ENCODE measurements at places on chromosomes 4 and X. TPM values are rescaled to one million over a fixed set of nuclear protein-coding genes. Genes with fewer than 3 reads are reported as not detected.

- H3K4me3 ChIP-seq = no peak overlapping the region
- peaks cover 7% of the 10 kb centered on the region for H3K4me1 ChIP-seq
- H3K36me3 ChIP-seq = no peaks in the 10 kb centered on the region
- H3K27ac ChIP-seq = no peak overlapping the region
- no peak for DNase-seq
These were observed 101.2 kb downstream of the NCAPG start for GRCh38 chr4:17912011-17912410.

DNA sequence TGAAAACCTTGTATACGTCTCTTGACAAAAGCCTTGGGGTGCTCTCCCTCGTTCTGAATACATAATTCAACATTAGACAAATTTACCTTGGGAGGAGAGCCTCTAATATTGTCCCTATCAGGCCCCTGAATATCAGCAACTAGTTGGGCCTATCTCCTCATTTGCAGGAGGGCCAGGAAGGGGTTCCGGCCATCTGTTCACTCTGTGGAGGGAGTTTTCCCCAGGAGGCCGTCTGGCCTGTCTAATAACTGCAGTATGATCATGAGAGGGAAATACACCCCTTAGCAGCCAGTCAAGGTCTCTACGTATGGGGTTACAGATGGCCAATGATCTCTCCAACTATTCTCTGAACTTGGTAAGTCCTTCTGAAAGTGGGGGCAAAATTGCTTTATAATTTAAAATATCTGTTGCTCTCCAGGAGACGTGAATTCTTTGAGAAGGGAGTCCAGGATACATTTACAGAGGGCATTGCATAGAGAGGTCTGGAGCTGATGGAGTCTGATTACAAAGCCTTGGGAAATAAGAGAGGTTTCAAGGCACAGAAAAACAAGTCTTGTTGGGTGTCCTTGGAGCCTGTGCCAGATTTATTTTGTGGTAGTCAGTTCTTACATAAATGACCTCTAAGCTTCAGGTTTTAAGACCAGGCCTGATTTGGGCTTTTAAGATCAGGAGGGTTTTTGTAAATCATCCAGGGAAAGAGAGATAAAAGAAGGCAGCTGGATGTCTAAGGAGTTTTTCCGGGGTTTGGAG lies 48.2 kb upstream of the UXT start:
- H3K36me3 ChIP-seq = no peaks in the 10 kb centered on the region
- no peak overlapping the region for H3K27ac ChIP-seq
- H3K4me3 ChIP-seq = no peak overlapping the region
- H3K27me3 ChIP-seq = peaks cover 27% of the 10 kb centered on the region
- no peaks in the 10 kb centered on the region for H3K4me1 ChIP-seq

DNA sequence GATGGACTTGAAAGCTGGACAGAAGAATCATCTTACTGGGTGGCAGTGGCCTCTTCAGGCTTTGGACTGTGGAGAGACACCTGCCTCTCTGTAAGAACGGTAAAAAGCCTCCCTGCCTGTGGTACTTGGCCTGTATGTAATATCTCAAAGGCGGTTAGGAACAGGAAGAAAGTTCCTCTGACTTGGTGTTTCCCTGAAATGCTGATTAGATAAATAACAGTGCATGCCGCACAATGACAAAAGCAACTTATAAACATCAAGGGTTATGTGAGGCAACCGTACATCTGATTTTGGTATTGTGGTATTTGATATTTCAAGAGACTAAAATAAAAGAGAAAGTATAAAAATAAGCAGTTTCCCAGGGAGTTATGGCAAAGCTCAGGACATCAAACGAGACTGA lies 92.4 kb upstream of the SORBS2 start:
- no peak overlapping the region for H3K27ac ChIP-seq

- H3K4me1 ChIP-seq = no peaks in the 10 kb centered on the region
- H3K27ac ChIP-seq = no peak overlapping the region
- no peak for DNase-seq
- no peak overlapping the region for H3K4me3 ChIP-seq
These were observed 58.6 kb upstream of the ADRA2C start for GRCh38 chr4:3707423-3708102.

DNA sequence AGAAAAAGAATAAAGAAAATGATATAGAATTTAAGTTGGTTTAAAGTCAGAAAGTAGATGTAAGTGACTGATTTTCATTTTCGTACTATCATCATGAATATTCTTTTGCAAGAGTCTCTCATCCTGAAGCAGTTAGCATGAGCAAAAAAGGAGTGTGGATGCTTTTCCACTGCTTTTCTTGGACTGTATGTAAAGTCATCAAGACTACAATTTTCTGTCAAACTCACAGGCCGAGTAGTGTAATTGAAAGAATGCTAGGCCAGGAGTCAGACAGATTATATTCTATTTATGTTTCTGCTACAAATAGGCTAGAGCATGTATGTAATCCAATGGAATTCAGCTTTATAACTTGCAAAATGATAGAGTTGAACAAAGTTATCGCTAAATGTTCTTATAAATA lies 197.1 kb upstream of the SPOCK3 start:
- H3K27me3 ChIP-seq = no peaks in the 10 kb centered on the region
- no peak overlapping the region for H3K4me3 ChIP-seq
- DNase-seq = no peak
- H3K4me1 ChIP-seq = no peaks in the 10 kb centered on the region
- peaks cover 5% of the 10 kb centered on the region for H3K36me3 ChIP-seq

DNA sequence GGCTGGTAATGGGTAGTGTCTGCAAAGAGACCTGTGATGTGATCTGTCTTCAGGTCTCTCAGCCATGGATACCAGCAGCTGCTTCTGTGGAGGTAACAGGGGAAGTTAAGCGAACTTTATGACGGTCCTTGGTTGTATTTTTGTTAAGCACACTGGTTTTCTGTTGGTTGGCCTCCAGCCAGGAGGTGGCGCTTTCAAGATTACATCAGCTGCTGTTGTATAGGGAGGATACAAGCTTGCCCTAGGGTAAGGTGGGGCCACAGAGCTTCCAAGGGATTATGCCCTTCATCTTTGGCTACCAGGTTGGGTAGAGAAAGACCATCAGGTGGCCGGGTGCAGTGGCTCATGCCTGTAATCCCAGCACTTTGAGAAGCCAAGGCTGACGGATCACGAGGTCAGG lies 834.2 kb upstream of the GALNTL6 start:
- no peaks in the 10 kb centered on the region for H3K36me3 ChIP-seq
- no peak overlapping the region for H3K27ac ChIP-seq
- no peaks in the 10 kb centered on the region for H3K4me1 ChIP-seq
- DNase-seq = no peak

- no peak overlapping the region for H3K4me3 ChIP-seq
- no peaks in the 10 kb centered on the region for H3K27me3 ChIP-seq
- DNase-seq = no peak
- no peaks in the 10 kb centered on the region for H3K36me3 ChIP-seq
- no peaks in the 10 kb centered on the region for H3K4me1 ChIP-seq
These were observed 10.9 kb upstream of the PPP2R3B start for GRCh38 chrX:397575-397974.

The KCNIP4 gene
- not detected for total RNA-seq

- peaks cover 29% of the 10 kb centered on the region for H3K4me1 ChIP-seq
- H3K27ac ChIP-seq = no peak overlapping the region
- H3K27me3 ChIP-seq = no peaks in the 10 kb centered on the region
- no peak overlapping the region for H3K4me3 ChIP-seq
- DNase-seq = no peak
These were observed 1.5 kb upstream of the COMMD8 start for GRCh38 chr4:47465004-47465403.

All from natural killer cell treated with Interleukin-12 subunit alpha and Interleukin-12 subunit beta and Interleukin-15 and Interleukin-18, amount 100 ng/mL, for 72 hours (primary cell).